Central memory CD4-positive, alpha-beta T cell (primary cell): ENCODE measurements at places on chromosomes 2 and 18.

- DNase-seq = no peak
Observed at GRCh38 chr2:227479865-227480475, 8.0 kb downstream of the AGFG1 start.

DNA sequence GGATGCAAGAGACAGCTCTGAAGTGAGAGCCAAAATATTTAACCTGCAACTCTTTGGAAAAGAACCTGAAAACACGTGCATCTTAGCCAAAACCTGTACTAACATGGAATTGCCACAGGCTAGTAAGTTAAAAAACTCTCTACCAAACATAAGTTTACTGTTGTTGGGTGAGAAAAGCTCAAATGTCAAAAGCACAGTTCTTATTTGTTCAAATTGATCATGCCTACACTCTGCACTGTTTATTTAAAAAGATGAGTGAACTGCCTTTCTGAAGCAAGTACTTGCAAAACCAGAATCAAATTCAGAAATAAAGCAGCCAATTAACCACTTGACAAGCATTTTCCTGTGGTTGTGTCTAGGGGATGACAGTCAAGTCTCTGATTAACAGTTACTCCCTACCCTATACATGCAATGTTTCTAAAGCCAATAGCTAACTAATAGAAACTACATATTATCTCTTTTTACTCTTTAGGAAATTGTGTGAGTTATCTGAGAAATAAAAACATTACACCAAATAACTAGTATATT is 5.6 kb downstream of the IKZF2 start:
- DNase-seq = no peak

DNA sequence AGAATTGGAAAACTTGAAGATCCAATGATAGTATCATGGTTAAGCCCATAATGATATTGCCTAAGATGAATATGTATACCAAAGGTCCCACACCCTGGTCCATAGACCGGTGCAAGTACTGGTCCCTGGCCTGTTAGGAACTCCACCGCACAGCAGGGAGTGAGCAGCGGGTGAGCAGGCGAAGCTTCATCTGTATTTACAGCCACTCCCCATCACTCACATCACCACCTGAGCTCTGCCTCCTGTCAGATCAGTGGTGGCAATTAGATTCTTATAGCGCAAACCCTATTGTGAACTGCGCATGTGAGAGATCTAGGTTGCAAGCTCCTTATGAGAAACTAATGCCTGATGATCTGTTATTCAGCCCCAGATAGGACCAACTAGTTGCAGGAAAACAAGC is 402.4 kb downstream of the EPHA4 start:
- no peak for DNase-seq

GRCh38 chr2:4122726-4123125 is 419.4 kb downstream of the DCDC2C start:
- no peak for DNase-seq

DNA sequence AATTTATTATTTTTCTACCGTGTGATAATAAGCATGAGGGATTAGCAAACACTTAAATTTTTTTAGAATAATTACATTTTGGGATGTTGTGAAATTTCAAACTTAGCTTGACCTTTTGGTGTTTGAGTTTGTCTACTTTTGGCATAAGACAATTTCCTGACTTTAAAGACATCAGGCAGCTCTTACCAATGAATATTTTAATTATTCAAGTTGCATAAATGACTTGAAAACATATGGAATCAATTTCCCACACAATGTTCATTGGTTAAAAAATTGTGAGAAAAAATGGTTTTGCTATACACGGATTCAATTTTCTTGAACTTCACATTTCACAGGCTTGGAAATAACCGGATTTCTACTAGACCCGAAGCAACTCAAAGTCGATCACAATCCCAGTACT is 243.4 kb downstream of the IKZF2 start:
- no peak for DNase-seq

- DNase-seq = no peak
Observed at GRCh38 chr2:129611471-129611870, 368.0 kb upstream of the RAB6C start.

DNA sequence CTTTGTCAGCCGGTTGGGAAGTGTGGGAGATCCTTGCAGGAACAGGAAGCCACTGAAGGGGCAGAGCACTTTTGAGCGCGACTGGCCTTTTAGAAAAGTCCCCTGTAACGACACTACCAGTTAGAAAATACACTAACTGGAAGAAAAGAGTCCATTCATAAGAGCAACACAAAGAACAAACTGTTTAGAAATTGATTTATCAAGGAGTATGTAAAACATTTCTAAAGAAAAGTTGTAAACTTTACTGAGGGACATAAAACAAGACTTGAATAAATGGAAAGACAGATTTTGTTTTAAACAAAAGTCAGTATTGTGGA is 29.8 kb upstream of the POMC start:
- DNase-seq = no peak

GRCh38 chr18:76974386-76974785 is 152.0 kb downstream of the ZNF236 start:
- DNase-seq = no peak

- DNase-seq = no peak
Observed at GRCh38 chr2:2898744-2899143, 478.9 kb downstream of the EIPR1 start.

GRCh38 chr2:69177063-69177771 is 164.2 kb downstream of the ANTXR1 start:
- DNase-seq = no peak

DNA sequence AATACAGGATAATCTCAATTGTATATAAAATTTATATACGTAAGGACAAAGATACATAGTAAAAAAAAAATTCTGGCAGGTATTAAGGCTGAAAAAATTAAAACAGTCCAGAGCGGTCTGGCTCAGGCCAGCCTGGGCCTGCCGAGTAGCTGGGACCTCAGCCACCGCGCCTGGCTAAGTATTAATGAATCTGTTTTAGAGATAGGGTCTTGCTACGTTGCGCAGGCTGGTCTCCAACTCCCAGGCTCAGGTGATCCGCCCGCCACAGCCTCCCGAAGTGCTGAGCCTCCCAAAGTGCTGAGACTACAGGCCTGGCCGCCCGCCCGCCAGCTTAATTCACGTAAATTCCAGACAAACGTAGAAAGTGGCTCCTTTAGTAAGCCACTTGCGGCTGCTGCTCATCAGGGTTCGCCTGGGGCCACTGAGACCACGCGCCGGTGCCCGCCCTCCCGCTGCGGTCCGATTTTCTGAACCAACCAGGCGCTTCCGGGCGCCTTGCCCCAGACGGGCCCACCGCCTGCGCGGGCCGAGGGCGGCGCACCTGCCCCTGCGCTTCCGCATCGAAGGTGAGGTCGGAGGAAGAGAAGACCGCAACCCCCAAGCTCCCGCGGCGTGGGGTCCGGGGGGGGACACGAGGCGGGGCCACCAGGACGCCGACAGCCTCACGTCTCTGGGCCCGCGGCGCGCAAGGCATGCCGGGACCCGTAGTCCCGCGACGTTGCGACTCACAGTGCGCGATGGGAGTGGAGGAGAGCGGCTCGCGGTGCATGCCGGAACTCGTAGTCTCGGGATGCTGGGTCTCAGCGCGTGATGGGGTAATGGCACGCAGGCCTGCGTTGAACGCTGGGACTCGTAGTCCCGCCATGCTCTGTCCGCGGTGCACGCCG is 695 bp upstream of the CTDP1 start:
- DNase-seq = peak; percentile 99

DNA sequence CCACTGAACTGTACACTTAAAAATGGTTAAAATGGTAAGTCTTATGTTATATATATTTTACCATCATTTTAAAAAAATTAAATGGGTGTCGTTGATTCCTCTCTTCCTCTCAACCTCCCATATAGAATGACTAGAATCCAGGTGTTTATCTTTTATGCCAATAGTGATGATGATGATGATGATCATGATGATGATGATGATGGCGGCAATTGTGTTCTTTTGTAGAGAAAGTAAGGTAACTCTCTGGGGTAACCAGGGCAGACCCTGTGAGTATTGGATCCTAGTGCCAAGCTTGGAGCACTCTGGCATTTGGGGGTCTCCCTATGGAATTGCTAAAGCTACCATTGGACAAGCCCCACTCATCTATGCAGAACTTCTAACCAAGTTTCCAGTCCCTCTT is 113.6 kb downstream of the GLI2 start:
- DNase-seq = no peak

DNA sequence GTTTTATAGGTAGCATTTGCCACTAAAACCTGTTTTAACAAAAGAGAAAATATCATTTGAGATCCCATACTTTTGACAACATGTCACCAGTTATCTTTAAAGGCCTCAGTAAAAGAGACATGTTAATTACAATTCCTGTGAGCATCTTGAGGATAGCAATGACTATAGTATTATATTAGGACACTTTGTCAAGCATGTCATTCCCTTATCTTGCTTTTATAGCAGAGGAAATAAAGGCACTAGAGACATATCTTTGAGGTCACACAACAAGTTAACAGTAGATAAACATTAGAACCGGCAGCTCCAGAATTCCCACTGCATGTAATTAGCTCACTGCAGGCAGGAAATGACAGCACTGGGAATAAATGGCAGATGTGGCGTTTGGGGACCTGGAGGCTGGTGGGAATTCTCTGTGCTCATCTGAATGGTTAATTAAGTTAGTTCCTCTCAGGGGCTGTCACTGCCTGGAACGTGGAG is 25.9 kb downstream of the LYPD6B start:
- DNase-seq = no peak

DNA sequence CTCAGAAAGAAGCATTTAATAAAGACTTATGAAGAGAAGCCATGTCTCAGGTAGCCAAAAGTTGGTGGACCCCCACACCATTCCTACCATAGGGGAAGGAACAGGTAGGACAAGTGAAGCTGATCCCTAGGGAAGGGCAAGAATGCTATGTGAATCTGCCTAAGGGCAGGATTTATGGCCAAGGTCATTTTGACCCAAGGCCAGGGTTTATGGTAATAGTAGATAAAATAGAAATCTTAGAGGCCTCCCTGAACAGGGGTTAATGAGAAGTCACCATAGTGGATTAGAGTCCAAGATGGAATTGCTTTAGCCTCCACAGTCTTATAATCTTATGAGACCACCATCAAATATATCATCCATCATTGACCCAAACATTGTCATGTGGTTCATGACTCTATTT is 26.0 kb upstream of the UBE2F start:
- DNase-seq = no peak

DNA sequence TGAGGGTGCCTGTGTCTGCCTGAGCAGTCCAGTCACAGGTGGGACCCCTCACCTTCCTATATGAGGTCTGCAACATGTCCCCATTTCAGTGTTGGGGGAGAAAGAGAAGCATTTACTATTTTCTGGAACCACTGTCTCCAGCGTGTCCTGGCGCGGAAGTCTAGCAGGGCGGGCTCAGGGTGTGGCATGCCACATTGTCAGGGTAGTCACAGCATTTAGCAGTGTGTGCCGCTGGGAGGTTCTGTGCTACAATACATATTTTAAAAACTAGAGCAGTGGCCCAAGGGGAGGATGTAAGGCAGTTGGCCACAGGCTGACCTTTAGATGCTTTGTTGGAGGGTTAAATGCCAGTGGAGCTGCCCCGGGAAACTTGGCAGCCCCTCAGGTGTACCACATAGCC is 12.5 kb downstream of the UBE2F start:
- no peak for DNase-seq

DNA sequence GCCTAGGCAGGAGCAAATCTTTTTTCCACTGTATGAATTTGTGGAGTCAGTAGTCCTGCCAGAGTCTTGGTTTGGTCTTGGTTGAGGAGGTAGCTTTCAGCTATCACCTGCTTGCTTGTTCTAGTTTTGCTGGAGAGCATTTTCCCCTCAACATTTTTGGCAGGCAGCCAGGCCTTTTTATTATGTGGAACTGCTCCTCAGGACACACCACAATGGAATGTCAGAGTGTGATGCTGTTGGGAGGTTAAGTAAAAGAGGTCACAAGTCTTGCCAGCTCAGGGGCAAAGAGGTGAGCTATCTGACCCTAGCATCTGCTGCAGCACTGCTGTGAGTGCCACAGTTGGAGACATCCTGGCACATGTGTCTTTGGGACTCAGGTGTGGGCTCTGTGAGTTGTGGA is 258.0 kb downstream of the CNTNAP5 start:
- DNase-seq = no peak
